Activated T-helper 1 cell treated with anti-CD3 and anti-CD28 coated beads, Interleukin-12 subunit alpha, Interleukin-12 subunit beta, Interleukin-2, Interleukin-4 antibody, amounts not matched to agents 30 ng/mL and 10 ng/mL and 1 ng/mL, durations not matched to agents 14 hours and 24 hours and 36 hours (primary cell): ENCODE measurements at places on chromosomes 2 and 18.
A peak's percentile ranks its signal among the peaks of the same experiment; 100 is the strongest.

DNA sequence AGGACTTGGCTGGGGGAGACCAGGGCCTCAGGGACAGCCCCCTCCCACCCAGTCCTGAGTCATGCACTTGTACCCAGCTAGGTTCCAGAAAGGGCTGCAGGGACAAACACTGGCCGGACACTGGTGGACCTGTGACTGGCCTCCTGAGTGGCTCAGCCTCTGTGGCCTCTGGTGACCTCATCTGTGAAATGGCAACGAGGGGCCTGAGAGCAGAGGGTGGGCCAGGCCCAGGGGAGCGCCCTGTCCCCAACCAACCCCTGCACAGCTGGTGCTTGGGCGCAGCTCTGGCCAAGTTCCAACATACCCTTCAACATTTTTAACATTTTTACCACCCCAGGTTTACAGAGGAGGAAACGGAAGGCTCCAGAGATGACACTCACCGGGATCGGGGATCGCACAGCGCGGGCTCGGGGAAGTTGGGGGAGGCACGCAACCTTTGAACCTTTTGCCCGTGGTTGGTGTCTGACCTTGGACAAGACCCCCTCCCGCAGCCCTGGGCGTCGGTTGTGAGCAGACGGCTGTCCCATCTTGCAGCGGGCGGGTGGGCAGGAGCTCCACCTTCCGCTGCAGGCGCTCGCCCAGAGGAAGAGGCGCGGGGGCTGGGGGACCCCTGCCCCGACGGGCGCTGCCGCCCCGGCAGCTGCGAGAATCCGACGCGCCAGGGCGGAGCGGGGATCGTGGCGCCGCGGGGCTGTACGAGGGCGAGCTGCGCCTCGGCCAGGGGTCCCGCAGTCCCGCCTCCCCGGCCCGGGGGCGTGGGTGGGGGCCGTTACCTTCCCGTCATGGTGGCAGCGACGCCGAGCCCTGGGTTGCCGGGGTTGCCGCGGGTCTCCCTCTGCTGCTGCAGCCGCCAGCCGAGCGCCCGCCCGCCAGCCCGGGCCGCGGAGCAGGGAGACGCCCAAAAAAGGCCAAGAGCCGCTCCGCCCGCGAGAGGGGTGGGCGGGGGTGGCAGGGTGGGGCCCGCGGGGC lies 805 bp downstream of the LIMS2 start:
- H3K4me3 ChIP-seq: peak overlapping the region; percentile 72
- peaks cover 10% of the 10 kb centered on the region for H3K4me1 ChIP-seq
- DNase-seq: no peak
- H3K36me3 ChIP-seq: no peaks in the 10 kb centered on the region
- H3K27ac ChIP-seq: no peak overlapping the region

DNA sequence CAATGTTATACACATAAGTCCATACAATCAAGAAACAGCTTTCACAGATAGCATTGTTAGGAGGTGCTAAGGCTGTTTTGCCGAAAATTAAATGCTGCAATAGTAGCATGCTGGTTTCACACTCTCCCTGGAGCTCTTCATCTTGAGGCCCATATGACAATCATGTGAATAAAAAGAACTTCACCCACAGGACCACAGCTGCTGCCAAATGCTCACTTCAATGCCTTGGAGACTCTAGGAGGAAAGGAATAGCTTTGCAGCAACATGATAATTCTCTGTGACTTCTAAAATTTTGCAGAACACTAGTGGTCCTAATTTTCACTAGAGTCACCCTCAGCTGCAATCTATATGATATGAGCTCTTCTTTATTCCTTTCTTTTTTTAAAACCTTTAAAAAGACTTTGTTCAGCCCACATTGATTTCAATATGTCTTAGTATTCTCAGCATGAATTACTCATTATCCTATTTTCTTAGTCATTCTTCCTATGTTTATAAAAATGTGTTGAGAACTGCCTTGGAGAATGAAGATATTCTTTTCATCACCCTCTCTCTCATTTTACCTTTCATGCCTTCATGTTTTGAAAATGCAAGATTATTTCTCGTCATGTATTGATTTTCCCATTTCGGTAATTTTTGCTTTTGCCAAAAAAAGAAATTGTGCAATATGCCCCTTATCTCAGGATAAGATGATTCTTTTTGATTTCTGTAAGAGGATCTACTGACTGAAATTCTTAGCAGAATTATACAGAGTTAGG lies 108.2 kb downstream of the PDE1A start:
- no peaks in the 10 kb centered on the region for H3K4me1 ChIP-seq
- no peaks in the 10 kb centered on the region for H3K36me3 ChIP-seq
- H3K27ac ChIP-seq: no peak overlapping the region
- DNase-seq: no peak
- H3K27me3 ChIP-seq: no peaks in the 10 kb centered on the region

DNA sequence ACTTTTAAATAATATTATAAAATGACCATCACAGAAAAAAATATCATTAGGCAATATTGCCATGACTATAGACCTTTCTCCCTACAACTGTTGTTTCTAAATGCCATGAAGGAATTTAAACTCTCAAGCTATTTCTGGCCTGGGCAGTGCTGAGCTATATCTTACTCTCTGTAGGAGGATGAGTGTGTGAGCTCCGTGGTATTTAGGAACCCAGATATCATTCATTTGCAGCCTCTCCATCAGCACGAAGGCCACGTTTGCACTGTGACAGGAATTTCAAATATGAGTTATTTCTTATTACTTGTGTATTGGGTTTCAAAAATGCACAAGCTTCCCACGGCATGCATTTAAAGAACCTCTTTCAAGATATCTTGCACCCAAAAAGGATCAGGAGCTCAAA lies 35.0 kb upstream of the SOX11 start:
- no peaks in the 10 kb centered on the region for H3K4me1 ChIP-seq
- H3K27me3 ChIP-seq: no peaks in the 10 kb centered on the region
- H3K36me3 ChIP-seq: no peaks in the 10 kb centered on the region
- DNase-seq: no peak
- no peak overlapping the region for H3K4me3 ChIP-seq

GRCh38 chr2:64213532-64214275 lies 69.5 kb upstream of the PELI1 start:
- no peak for DNase-seq
- peaks cover 13% of the 10 kb centered on the region for H3K36me3 ChIP-seq
- H3K4me1 ChIP-seq: peaks cover 74% of the 10 kb centered on the region
- peak overlapping the region; percentile 58 for H3K4me3 ChIP-seq
- peak overlapping the region; percentile 98 for H3K27ac ChIP-seq
- H3K27me3 ChIP-seq: no peaks in the 10 kb centered on the region
